ENCODE measurements at places on chromosomes 13 and 19.

DNA sequence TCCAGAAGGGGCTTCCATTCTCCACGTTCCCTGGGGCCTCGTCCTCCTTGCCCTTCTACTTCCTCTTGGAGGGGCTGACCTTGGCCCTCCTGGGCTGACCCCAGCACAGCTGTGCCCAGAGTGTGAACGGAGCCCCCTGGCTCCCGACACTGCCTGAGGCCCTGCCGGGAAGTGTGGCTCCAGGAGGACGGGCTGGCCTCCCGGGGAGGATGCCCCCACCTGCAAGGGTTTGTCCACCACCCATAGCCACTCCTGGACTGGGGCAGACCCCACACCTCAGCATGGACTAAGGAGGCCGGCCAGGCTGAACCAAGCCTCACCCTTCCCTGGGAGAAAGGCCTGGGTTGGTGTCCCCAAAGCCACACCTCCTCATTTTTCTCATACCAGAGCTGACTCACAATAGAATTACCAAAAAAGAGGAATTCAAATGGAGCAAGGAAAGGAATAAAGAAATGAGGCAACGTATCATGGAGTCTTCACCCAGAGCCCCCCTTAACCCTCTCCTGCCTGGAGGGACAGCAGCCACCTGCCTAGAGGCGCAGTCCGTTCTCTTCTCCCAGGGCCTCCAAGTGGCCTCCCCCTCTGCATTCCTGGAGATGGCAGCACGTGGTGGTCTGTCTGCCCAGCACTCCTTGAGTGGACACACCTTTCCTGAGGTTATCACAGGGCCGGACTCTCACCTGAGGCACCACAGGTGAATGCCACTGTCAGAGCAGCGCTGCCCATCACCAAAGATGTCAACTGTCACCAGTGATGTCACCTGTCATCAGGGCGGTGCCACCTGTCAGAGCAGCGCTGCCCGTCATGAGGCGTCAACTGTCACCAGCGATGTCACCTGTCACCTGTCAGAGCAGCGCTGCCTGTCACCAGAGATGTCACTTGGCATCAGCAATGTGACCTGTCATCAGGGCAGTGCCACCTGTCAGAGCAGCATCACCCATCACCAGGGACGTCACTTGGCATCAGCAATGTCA is 3.1 kb upstream of the C13orf46 start:
- DNase-seq, result no peak

DNA sequence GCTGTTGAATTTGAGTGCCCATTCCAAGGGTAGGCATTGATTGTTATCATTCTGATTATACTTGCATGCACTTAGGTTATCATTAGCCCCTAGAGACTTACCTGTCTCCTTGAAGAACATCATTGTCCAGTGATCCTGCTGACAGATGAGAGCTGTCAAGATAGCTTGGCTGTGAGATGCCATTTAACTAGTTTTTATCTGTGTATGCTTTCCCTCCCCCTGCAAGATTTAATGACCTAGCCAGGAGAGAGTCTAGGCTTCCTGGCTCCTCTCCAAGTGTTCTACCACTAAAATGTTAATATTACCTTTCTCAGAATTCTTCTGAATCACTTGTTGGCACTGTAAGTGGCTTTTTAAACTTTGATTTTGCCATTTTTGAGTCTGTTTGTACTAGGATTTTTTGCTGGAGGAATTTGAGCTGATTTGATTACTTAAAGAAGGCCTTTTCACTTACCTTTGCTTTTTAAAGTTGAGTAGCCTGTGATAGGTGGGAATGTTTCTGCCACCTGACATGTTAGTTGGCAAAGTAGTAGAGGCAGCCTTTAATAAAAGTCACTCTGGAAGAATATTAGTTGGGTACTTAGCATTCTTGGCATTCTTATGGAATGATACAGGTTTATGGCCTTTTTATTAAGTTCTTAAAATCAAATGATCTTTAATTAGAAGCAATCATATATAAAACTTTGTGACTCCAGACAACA is 41.1 kb downstream of the ARHGAP35 start:
- no peak for DNase-seq

DNA sequence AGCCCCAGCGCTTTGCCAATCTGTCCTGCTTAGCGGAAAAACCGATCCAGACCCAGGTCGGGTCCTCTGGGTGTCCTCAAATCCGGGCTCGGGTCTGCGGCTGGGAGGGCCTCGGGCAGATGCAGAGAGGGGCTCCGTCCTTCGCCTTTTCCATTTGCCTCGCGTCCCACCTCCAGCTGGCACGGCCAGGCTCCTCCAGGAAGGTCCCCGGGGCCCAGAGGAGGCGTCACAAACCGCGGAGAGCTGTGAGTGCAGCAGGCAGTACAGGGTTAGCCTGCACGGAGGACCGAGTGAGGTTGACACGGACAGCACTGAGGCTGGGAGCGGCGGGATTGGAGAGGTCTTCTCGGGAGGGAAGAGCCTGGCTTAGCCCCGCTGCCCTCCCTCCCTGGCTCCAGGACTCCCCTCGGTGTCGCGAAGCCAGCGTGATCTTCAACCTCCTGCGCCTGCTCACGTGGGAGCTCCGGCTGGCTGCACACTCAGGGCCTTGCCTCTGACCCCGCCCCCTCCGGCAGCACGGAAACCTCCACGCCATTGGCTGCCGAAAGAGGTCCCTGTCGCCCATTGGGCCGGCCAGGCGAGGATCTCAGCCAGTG is 2.8 kb upstream of the IFNL2 start:
- DNase-seq, result no peak

DNA sequence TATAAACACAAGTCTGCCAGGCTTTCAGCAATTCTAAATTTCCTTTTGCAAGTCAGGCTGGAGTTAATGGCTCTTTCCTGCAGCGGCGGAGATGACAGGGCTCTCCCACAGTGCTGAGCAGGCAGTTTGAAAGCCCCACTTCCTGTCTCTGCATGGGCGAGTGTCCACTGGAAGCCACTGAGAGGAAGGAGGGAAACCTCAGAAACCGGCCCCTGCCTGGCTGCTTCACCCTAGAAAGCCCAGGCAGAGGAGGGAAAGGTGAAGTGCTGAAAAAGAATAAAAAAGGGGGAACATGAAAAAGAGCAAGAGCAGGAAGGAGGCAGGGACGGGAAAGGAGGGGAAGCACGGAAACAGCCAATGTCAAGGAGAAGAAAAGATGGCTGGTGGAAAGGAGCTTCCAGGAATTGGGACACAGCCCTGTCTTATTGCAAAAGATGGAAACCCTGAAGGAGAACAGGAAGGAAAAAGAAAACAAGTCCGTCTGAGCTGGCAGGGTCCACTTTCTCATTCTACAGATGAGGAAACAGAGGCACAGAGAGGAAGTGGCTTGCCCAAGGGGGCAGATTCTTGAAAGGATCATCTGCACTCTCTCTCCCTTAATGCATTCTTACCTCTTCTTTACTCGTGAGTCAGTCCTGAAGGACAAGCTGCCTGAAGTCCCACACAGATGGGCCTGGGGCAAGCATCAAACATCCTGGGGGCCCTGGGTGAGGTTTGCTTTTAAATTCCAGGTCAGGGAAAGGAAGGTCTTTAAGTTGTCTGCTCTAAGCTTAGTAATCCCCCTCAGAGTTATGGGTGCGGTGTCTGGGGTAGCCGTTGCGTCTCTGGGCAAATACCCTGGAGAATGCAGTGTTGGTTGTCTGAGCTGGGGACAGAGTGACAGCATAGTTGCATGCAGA is 38.8 kb upstream of the ALOX5AP start:
- DNase-seq, result no peak

GRCh38 chr13:49238621-49239020 is 9.1 kb upstream of the CDADC1 start:
- DNase-seq, result no peak

- no peak for DNase-seq
Observed at GRCh38 chr13:98776644-98777043, 24.2 kb upstream of the SLC15A1 start.

GRCh38 chr19:1066251-1066747 is 668 bp upstream of the ARHGAP45 start:
- peak; percentile 5 for DNase-seq

DNA sequence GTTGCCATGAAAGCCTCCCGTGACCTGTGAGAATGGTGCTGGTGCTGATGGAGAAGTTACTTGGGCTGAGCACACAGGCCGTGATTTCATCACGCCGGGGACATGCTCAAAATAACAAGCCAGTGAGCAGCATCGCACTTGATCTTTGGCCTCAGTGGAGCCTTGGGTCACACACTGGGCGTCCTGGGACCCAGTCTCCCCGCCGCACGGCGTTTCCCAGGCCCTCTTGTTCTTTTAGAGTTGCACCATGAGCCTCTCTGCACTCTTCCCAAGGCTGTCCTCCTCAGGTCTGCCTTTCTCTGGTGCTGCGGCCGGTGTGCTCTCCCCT is 9.5 kb upstream of the NDUFS7 start:
- no peak for DNase-seq

DNA sequence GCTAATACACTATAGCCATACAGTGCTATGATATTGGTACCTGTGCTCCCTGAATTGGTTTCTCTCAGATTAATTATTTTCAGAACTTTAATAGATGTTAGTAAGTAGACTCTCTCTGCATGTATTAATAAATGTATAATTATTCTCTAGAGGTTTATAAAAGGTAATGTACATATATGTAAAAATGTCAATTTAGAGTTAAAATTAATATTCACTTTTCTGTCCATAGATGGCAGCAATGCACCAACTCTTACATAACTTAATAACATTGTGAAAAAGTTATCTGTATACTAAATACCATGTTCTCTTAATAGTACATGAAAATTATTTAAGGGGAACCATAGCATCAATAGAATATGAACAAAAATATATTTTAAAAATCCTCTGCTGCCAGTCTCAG is 515.0 kb upstream of the KLHL1 start:
- DNase-seq, result no peak

DNA sequence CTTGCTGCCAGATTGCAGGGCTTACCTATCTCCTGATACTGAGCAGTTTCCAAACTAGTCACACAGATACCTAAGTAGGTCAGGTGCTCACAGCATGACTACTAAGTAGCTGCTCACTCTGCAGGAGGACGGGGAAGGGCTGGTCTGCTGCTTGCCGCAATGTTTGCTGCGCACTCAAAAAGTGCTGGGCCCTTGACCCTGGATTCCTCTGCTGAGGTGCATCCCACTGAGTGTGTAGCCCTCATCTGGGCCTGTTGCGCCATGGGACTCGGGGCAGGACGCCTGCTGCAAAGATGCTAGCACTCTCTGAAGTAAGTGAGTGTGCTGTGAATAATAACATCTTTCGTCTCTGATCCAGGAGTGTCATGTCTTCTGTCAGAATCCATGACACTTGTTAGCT is 59.2 kb upstream of the MEDAG start:
- DNase-seq, result peak; percentile 20

- DNase-seq, result peak; percentile 32
Observed at GRCh38 chr19:13881251-13881691, 4.3 kb downstream of the NANOS3 start.

DNA sequence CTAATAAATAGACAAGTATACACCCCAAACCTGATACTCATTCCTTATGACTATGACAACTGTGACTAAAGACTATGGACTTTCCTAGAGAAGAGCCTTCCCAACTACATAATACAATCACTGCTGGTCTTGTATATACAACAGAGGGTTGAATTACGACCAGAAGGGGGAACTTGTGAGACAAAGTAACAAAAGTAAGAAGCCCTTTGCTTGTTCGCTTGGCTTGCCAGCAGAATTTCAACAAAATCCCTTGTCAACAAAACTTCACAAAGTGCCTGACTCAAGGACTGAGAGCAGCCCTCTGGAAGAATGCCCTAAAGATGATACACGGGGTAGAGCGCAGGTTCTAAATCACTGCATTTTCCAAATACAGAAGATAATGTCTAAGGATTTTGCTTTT is 99.4 kb downstream of the WASF3 start:
- no peak for DNase-seq

DNA sequence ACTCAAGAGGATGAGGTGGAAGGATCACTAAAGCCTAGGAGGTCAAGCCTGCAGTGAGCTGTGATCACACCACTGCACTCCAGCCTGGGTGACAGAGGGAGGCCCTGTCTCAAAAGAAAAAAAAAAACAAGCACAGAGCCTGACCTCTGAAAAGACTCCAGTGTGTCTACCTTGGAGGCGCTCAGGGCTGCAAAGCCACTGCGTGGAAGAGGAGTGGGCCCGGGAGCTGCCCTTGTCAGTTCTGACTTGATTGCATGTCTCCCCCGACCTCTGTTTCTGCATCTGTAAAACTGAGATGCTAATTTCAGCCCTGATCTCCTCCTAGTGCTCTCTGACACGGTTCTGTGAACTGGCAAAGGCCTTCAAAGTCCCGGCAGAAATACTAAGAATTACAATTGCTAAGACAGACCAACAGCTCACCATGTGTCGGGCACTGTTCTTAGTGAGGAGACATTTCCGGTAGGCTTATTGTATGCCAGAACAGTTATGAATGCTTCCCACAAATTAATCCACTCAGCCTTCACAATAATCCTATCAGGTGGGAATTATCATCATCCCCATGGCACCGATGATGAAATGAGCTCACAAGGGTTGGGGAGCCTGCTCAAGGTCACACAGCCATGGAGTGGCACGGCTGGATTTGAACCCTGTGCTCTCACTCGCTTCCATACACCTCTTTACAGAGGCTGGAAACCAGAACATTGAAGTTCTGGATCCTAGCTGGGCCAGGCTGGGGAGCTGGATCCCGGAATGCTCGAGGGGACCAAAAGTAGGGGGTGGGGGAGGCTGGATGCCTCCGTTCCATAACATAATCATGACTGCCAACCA is 3.5 kb downstream of the AKT2 start:
- no peak for DNase-seq

DNA sequence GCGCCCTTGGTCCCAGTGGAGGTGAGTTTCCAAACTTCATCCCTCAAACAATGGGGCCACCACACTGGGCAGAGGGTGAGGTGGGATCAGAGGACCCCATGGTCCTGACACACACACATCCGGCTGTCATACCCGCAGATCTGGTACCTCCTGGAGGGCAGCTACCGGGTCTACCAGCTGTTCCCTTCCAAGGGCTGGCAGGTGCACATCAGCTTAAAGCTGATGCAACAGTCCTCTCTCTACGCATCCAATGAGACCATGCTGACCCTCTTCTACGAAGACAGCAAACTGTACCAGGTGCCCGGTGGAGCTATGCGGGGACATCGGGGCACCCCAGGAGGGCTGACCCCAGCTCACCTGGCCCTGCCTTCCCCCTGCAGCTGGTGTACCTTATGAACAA is 14.0 kb upstream of the PSMD8 start:
- no peak for DNase-seq

- peak; percentile 20 for DNase-seq
Observed at GRCh38 chr13:98998831-98999638, 21.2 kb upstream of the DOCK9 start.

GRCh38 chr13:113664751-113665596 is 2.0 kb upstream of the GRK1 start:
- DNase-seq, result no peak

DNA sequence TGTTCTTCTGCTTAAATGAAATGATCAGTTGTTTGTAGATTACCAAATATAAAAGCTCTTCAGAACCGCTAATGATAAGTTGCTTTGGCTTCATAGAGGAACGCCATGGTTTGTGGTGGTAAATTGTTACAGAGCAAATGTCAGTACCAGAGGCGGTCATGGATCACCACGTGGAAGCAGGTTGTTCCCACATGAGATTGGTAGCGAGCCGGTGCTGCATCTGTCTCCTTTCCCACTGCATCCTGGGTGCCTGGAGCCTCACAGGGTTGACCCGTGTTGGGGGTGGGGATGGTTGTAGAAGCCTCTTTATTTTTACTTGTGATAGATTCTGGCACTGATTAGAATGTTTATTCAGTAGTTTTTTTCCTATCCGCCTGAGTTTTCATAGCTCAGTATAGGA is 14.7 kb downstream of the GARRE1 start:
- DNase-seq, result no peak

GRCh38 chr13:47632311-47632710 is 368.8 kb downstream of the SUCLA2 start:
- DNase-seq, result no peak

- no peak for DNase-seq
Observed at GRCh38 chr13:31772231-31772630, 32.9 kb downstream of the RXFP2 start.

GRCh38 chr19:32519023-32519422 is 62.0 kb upstream of the PDCD5 start:
- DNase-seq, result no peak
